Left forelimb (tissue), 1 donor: ENCODE measurements at places on chromosomes 6 and 20.

- DNase-seq, result no peak
Measured at GRCh38 chr6:67615796-67616195, 1019.3 kb upstream of the ADGRB3 start.

- no peak for DNase-seq
Measured at GRCh38 chr20:58633161-58634053, 17.7 kb upstream of the STX16 start.

DNA sequence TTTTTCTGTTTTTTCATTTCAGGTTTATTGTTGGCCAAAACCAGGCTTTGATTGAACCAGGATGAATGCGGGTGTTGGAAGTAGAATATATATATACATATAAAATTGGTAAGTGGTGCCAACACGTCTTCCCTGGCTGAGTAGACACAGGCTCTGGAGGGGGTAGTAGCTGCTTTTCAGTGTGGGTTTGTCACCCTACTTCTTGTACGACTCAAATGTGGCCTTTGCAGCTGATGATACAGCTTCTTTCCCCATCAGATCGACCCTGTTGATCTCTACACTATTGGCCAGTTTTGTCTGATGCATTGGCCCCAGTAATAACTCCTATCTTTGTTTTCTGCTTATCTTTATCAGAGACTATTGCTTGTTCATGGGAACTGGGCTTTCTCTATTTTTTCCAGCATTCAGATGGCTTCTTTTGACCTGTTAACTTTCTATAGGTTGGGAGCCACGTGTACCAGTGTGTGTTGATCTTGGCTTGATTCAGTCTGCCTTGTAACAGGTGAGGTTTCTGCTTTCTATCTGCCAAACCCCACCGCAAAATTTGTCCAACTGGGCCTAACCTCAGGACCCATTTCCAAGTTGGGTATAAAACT is 2.7 kb upstream of the ZNFX1 start:
- no peak for DNase-seq

- DNase-seq, result no peak
Measured at GRCh38 chr6:139611327-139612134, 237.1 kb upstream of the CITED2 start.

- DNase-seq, result peak; percentile 56
Measured at GRCh38 chr6:44472250-44472945, 84.9 kb downstream of the CDC5L start.

DNA sequence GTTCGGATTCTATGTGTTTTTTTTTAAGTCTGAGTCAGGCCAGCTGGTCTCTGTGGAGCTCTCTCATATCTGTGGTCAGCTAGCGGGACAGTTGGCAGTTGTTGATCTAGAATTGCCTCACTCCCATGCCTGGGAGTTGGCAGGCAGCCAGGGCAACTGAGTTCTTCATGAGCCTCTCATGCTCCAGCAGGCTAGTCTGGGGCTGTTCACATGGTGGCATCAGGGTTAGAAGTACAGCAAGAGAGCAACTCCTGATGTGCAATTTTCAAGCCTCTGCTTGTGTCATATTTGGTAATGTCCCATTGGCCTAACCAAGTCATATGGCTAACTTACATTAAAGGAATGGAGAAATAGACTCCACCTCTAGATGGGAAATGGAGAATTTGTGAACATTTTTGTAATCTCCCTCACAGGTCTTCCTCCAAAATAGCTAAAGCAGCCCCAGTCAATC is 6.7 kb upstream of the IFT52 start:
- no peak for DNase-seq

DNA sequence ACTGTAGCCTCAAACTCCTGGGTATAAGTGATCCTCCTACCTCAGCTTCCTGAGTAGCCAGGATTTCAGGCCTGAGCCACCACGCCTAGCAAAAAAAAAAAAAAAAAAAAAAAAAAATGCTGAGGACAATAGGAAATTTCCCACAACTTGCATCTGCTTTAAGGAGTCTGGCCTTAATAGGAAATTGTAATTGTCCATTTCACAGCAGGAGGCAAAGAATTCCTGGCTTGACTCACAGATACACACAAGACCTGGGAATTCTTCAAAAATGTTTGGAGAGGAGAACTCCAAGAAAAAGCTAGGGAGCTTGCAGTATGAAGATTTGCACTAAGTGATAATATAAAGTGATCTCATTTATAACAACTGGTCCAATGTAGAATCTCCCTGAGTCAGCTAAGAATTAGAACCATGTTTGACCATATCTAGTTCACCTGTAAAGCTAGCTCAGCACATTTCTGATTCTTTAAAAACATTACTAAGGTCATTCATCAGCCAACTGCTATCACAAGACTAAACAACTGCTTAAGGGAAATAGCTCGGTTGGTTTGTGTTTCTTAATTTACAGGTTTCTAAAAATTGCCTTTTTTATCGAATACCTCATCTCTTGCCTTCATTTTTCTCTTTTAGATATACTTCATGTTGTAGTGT is 80.2 kb upstream of the SLC2A12 start:
- no peak for DNase-seq

DNA sequence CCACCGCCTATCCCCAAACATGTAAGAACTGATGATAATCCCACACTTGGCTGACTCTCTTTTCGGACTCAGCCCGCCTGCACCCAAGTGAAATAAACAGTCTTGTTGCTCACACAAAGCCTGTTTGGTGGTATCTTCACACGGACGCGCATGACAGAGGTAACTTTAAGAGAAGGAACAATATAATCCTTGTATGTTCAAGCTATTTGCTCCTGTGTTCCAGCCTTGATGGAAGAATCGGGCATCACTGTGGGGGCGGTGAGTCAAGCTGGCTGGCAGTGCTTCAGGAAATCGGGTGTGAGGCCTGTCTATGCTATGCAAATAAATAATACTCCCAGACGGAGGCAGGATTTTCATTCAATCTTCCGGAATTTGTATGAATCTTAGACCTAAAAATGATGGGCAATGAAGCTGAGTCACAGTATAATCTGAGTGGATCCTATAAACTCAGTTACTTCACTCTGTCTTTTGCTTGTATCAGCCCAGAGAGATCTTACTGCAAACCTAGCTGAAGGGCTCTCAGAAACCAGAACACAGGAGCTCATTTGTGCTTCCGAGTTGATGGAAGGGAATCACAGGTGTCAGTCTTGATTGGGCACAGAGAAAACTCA is 45.2 kb upstream of the NT5E start:
- no peak for DNase-seq

DNA sequence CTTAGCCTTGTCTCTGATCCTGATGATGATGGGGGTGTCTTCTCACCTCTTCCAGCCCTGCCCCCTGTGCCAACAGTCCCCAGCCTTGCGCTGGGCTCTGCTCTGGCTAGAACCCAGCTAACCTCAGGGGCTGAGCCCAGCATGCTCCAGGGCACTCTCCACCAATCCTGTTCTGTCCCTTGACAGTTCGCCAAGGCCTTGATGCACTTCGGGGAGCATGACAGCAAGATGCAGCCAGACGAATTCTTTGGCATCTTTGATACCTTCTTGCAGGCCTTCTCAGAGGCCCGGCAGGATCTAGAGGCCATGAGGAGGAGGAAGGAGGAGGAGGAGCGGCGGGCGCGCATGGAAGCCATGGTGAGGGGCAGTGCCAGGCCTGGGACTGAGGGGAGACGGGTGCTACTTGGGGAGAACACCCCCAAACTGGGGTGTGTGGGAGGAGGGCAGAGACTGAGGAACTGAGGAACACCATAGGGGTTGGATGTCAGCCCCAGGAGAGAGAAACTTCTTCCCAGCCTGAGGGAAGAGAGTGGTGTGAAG is 33.1 kb downstream of the MOCS1 start:
- DNase-seq, result no peak

- no peak for DNase-seq
Measured at GRCh38 chr20:25720285-25720684, 23.6 kb upstream of the ZNF337 start.

- no peak for DNase-seq
Measured at GRCh38 chr6:98828941-98829411, 5.4 kb upstream of the POU3F2 start.

DNA sequence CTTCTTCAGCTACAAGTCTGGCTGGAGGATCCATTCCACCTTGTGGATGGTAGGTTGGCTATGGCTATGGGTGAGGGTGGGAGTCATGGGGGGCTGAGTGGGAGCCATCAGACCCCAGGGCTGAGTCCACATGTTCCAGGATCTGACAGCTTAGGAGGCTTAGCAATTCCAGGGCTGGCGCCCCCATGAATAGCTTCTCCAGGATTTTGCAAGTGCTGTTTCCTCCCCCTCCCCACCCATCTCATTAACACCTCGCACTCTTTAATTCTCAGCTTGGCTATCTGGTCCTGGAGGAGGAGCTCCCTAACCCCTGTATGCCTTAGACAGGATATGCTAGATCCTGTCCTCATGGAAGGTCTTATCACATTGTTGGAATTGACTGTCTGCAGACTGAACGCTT is 39.0 kb upstream of the ANGPT4 start:
- no peak for DNase-seq

- no peak for DNase-seq
Measured at GRCh38 chr6:103885446-103885845, 974.3 kb downstream of the HACE1 start.

- DNase-seq, result no peak
Measured at GRCh38 chr20:9485614-9486340, 28.6 kb upstream of the LAMP5 start.

DNA sequence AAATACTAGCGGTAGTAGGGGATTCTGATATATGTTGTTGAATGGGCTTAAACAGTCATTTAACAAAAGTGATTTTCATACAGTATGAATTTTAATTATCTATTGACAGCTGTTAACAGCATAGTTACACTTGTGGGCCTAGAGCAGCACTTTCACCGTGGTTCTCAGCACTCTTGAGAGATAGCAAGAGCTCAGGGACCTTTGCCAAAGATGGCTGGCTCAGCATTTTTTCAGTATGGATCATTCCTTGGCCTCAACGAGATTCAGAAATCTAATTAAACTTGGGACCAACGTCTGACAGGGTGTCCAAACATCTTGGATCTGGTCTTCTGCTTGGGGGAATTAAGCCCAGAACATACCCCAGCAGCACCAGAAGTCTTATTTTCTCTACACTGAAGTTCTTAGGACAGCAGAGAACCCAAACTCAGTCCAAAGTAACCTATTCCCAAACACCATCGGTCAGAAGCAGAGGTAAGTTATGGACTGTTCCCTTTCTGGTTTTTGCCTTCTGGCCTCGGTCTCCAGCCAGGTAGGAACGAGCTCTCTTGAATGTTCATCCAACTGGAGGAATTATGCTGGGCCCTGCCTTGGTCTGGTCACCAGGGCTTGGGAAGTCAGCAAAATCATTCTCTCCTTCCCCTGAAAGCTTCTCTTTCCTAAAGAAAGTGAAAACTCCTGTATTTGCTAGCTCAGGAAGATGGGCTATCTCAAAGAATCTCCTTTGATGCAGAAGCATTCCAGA is 25.7 kb downstream of the PRPH2 start:
- DNase-seq, result no peak

DNA sequence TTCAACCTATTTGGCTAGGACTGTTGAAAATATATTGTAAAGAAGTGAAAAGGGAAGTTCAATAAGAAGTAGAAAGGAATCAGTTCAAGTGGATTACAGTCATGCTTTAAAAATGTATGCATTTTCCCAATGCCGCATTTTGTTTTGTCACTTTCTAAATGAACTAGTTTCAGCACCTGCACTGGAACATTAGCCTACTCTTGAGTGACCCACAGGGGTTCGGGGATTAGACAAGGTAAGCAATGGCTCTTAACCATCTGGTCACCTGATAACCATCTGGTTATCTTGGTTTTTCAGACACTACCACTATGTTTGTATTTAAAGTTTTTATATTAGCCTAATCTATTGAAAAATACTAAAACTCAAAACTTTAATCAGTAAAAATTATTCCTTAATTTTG is 97.6 kb downstream of the CD164 start:
- no peak for DNase-seq

DNA sequence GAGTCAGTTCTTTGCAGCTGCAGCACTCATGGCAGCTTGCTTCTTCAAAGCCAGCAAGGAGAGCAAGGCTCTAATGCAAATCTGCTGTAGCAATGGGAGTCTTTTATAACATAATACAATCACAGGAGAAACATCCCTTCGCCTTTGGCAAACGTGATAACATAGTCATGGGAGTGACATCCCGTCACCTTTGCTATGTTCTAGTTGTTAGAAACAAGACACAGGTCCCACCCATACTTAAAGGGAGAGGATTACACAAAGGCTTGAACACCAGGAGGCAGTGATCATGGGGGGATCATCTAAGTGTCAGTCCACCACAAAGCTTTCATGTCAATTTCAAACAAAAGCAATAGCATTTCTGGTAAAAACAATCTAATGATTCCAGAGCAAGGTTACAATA is 40.1 kb upstream of the PHACTR2 start:
- no peak for DNase-seq

DNA sequence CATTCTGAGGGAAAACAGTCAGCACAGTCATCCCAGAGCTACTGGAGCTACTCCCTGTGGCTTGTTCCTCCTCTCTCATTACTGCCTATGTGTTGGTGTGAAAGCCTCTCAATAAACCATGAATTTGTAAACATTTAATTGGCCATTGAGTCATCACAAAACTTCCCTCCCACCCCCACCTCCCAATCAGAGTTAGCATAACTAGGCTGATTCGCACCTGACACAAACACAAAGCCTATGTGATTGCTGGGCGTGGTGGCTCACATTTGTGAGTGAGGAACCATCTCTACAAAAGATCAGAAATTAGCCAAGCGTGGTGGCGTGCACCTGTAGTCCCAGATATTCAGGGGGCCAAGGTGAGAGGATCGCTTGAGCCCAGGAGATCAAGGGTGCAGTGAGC is 17.1 kb upstream of the SNTA1 start:
- DNase-seq, result no peak

GRCh38 chr20:4681401-4681800 is 40.3 kb upstream of the PRND start:
- no peak for DNase-seq

- no peak for DNase-seq
Measured at GRCh38 chr6:75085931-75086635, 119.8 kb downstream of the COL12A1 start.

- no peak for DNase-seq
Measured at GRCh38 chr6:15329197-15329671, 83.4 kb downstream of the JARID2 start.

GRCh38 chr6:106094964-106095335 is 8.8 kb downstream of the PRDM1 start:
- DNase-seq, result no peak

GRCh38 chr6:113723182-113723581 is 134.0 kb upstream of the MARCKS start:
- DNase-seq, result no peak
